ENCODE measurements at places on chromosomes 2 and 18.
A peak's percentile ranks its signal among the peaks of the same experiment; 100 is the strongest.

DNA sequence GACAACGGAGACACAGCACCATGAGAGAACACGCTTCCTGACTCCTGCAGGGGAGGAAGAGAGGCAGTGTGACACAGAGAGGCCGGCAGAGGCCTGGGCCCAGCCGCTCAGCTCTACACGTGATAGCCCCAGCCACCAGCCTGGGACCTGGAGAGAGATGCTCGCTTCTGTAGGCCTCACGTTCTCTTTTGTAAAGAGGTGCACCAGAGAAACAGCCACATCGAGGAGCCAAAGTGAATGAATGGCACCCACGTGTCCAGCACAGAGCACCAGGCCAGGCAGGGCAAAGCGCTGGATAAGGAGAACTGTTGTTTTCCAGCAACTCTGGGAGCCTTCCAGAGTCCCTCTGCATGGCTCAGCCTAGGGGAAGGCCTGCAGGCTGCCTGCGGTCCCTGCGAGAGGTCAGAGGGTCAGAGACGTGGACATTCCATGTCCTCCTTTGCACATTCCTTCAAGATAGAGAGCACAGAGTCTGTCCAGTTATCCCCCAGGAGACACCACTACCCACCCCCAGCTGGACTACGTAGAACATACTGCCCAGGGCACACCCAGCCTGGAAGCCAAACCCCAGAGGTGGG is 14.2 kb downstream of the LIMS2 start:
- H3K36me3 ChIP-seq, result no peaks in the 10 kb centered on the region
- H3K27ac ChIP-seq, result no peak overlapping the region
- H3K4me1 ChIP-seq, result no peaks in the 10 kb centered on the region
- no peak overlapping the region for H3K4me3 ChIP-seq
- DNase-seq, result no peak

- H3K4me3 ChIP-seq, result no peak overlapping the region
- peaks cover 5% of the 10 kb centered on the region for H3K4me1 ChIP-seq
- no peaks in the 10 kb centered on the region for H3K36me3 ChIP-seq
- H3K27me3 ChIP-seq, result no peaks in the 10 kb centered on the region
- no peak overlapping the region for H3K27ac ChIP-seq
- DNase-seq, result no peak
Measured at GRCh38 chr2:46411245-46411641, 68.1 kb upstream of the TMEM247 start.

DNA sequence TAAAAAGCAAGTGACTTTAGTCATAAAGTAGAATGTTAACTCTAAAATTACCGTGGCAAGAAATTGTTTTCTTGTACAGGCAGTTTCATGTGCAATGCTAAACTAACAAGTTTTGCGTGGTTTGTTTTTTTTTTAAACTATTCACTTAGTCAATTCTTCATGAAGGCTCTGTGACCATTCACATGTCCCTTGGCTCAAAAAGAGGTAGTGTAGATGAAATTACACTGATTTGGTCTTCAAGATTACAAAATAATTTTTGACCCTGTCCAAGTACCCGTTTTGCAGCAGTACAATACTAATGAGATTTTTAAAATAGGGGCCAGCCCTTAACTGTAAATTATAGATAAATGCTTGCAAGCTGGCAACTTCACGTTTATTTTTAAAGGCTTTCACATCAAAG is 1.3 kb downstream of the TMEM131 start:
- peak overlapping the region; percentile 66 for H3K4me3 ChIP-seq
- H3K4me1 ChIP-seq, result no peaks in the 10 kb centered on the region
- no peaks in the 10 kb centered on the region for H3K27me3 ChIP-seq

GRCh38 chr2:14750433-14750832 is 117.9 kb downstream of the LRATD1 start:
- H3K4me3 ChIP-seq, result no peak overlapping the region
- no peak for DNase-seq
- H3K27ac ChIP-seq, result no peak overlapping the region
- no peaks in the 10 kb centered on the region for H3K27me3 ChIP-seq

DNA sequence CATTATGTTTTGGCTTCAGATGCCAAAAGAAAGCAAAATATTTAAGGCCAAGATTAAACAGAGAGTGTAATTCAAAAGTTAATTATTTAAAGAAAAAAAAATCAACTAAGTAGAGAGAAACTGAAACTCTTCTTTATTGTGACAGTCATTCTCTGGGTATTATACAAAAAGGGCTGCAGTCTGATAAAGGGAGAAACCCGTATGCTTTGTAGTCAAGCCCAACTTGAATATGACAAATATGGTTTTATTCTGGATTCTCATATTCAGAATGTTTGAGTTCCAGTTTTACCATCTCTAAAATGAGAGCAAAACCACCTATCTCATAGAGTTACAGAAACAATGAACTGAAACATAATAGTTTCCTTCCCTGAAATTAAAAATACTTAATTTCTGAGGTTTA is 8.2 kb downstream of the CDH2 start:
- no peak overlapping the region for H3K27ac ChIP-seq
- no peaks in the 10 kb centered on the region for H3K4me1 ChIP-seq
- DNase-seq, result no peak
- no peaks in the 10 kb centered on the region for H3K36me3 ChIP-seq

GRCh38 chr2:235852526-235852920 is 315.7 kb downstream of the GBX2 start:
- no peaks in the 10 kb centered on the region for H3K4me1 ChIP-seq
- H3K27me3 ChIP-seq, result no peaks in the 10 kb centered on the region

GRCh38 chr18:76673281-76674185 is 148.8 kb upstream of the ZNF236 start:
- H3K4me1 ChIP-seq, result no peaks in the 10 kb centered on the region
- no peak overlapping the region for H3K4me3 ChIP-seq
- no peak overlapping the region for H3K27ac ChIP-seq
- H3K27me3 ChIP-seq, result no peaks in the 10 kb centered on the region
- no peak for DNase-seq
- H3K36me3 ChIP-seq, result no peaks in the 10 kb centered on the region

DNA sequence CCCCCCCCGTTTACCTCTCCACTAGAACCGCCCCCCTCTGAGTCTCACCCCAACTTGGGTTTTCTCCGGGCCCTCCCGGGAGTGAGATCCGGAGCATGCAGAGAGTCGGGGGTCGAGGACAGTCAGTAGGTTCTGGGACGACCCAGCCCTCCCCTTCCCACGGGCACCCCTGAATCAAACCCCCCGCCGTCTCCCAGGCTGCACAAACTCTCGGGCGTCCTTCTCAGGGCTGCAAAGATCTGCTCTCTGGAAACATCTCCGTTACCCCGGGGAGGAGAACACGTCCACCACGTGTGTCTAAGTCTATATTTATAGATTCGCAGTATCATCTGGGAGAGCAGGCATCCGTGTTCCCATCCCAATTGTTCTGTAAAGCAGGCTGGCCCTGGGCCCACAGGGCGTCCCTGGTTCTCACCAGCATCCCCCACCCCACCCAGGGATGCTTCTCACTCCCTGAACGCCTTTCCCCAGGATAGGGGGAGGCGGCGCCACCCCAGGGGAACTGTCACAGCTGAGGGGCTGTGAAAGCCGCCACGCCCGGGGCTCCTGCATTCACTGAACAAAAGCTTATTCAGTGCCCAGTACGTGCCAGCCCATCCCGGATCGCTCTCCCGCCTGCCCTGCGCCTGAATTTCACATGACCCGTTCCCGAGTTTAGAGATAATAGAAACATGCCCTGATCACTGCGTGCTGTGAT is 765 bp upstream of the DIPK1C start:
- H3K36me3 ChIP-seq, result no peaks in the 10 kb centered on the region
- DNase-seq, result no peak
- H3K27me3 ChIP-seq, result peaks cover 42% of the 10 kb centered on the region
- H3K27ac ChIP-seq, result no peak overlapping the region
- no peak overlapping the region for H3K4me3 ChIP-seq

DNA sequence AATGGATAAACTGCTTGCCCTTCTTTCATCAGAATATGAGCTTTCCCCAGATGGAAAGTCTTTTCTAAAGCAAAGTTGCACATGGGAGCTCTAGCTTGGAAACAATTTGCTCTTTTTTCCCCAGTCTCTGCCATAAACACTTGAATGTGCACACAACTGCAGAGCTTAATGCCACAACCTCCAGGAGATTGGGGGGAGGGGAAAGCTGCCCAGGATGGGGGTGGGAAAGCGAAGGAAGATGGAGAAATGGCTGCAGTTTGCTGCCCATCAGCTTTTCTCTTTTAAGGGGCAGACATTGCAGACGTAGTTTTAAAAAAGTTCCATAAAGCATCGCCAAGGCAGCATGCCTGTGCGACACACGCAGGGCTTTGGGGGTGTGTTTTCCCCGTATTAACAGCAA is 1.5 kb downstream of the ACKR3 start:
- DNase-seq, result no peak
- peaks cover 2% of the 10 kb centered on the region for H3K27me3 ChIP-seq
- H3K4me3 ChIP-seq, result peak overlapping the region; percentile 4
- peak overlapping the region; percentile 57 for H3K27ac ChIP-seq
